ENCODE measurements at places on chromosomes 6 and 20.
A peak's percentile ranks its signal among the peaks of the same experiment; 100 is the strongest.

GRCh38 chr20:14553774-14554534 lies 216.5 kb upstream of the FLRT3 start:
- no peak for DNase-seq

DNA sequence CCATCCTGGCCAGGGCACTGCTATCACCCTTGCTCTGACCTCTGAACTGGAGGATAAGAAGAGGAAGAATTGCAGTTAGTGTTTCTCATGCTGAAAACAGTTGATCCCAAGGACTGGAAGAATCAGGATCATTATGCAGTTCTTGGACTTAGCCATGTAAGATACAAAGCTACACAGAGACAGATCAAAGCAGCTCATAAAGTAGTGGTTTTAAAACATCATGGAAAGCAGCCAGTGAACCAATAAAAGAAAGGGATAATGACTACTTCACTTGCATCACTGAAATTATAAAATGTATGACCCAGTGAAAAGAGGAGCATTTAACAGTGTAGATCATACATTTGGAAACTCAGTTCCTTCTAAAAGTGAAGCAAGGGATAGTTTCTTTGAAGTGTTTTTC lies 47.7 kb downstream of the DNAH8 start:
- no peak for DNase-seq

GRCh38 chr6:148818939-148819575 lies 72.2 kb downstream of the UST start:
- no peak for DNase-seq

GRCh38 chr20:8049310-8049709 lies 29.7 kb upstream of the TMX4 start:
- no peak for DNase-seq

GRCh38 chr6:135183002-135183531 lies 2.0 kb downstream of the MYB start:
- peak; percentile 56 for DNase-seq

DNA sequence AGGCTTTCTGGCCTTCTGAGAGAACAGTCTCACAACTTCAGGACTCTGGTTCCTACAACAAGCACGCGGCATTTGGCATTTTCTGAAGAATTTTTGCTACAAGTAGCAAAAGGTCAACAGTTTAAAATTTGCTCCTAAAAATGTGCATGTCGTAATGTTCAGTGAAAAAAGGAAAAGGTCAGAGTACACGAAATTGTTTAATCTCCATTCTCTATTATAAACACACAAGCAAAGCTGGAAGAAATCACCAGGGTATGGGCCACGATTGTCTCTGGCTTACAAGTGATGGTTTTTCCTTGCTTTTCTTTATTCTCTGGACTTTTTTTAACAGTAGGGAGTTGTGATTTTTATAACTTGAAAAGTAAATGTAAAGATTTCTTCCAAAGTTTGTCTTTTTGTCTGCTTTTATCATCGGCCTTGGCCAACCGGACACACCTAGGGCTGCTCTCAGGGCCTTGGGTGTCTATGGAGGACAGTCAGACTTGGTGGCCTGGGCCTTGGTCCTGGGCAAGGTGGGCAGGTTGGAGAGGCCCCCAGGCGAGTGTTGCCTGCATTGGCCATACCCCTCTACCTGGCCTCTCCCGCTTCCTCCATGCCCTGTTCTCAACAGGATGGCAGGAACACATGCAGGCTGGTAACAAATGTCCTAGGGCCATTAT lies 32.4 kb downstream of the PLEKHG1 start:
- DNase-seq, result no peak

DNA sequence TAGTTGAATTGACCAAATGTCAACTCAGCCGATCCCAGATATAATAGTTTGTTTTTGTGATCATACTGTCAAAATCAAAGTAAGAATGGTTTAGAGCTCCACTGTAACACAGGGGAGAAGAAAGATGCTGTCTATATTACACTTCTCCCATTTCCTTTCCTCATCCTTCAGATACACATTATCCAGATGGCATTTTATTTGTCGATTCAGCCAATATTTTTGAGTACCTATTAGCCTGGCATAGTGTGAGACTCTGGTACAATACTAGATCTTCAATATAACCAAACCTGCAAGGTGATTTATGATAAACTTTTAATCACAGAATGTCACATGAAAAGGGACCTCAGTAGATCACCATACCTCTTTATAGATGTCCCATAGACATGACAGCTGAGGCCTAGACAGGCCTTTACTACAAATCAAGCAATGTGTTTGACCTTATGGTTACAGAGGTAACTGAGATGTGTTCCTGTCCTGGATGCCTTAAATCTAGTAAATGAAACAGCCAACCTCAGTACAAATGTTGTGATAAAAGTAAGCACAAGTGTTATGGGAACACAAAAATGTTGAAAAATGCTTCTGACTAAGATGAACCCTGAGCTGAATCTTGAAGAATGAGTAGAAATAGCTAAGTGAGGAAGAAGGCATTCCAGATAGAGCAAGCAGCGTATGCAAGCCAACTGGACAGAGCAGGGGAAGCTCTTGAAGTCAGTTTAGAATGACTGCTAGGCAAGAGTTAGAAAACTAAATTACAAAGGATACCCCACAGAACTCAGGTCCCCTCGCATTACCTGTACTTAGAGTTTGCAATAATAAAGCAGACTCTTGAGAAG lies 1.9 kb downstream of the FBXO9 start:
- DNase-seq, result no peak

DNA sequence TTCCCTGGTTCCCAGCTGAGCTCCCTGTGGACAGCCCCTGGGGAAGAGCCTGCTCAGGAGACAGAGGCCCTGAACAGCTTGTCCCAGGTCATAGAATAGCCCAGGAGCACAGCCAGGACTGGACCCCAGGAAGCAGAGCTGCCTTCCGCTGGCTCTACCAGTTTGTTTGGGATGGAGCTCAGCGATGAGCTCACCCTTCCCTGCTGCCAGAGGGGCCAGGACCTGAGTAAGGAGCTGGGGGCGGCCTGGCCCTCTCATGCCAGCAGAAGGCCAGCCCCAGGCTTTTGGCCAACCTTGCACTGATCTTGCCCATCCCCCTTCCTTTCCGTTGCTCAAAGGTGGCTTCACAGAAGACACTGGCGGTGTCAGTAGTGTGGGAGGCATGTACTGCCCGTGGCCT lies 17.5 kb downstream of the MMP24OS start:
- no peak for DNase-seq

Measured in effector CD4-positive, alpha-beta T cell (primary cell).